GM23338 (cell line): ENCODE measurements at places on chromosomes 3 and 15. TPM values are rescaled to one million over a fixed set of nuclear protein-coding genes. Genes with fewer than 3 reads are reported as not detected.

DNA sequence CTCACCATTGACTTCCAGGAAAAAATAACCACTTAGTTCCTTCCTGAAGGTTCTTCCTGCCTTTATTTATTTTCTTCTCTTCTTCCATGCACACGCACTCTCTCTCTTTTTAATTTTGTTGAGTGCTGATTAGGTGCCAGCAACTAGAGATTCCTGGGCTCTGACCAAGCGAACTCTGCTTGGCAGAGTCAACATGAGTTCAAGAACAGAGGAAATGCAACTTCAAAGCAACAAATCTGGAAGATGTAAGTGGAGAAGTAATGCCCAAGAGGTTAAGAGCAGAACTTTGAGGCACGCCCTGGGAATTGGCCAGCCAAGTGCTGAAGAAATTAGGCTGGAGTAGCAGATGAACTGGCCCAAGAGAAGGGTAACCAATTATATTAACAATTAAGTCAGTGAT, 8.5 kb downstream of the ERC2 start:
- no peak overlapping the region for H3K4me3 ChIP-seq
- no peaks in the 10 kb centered on the region for H3K27me3 ChIP-seq
- peaks cover 29% of the 10 kb centered on the region for H3K4me1 ChIP-seq

Gene UROC1
- not detected in 2 replicates for total RNA-seq

DNA sequence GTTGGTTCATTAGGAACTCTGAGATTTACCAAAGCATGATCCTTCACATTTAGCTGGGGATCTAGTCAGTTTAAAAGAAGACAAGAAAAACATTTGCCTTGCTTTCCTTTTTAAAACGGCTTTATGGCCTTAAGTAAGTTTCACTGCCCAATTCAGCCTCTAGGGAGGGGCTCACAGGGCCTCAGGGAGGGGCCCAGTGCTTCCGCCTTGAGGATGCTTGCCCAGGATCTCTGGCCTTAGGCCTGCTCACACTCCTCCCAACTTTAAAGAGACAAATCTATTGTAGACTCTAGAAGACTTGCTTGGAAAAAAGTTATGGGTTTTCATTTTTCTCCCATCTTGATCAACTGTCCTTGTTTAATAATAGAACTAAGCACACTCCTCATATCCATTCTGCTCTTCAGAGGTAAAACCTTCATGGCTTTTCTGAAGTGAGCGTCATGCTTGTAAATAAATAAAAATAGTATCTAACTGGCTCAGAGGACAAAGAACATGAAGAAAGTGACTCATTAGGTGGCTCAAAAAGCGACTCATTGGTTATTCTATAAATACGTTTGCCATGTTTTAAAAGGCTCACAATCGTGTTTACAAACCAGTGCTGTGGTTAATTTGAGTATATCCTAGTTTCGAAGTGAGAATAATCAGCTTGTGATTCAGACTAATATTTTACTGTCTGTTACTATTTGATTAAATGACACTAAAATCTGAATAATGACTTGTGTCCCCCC, 13.7 kb downstream of the PDHB start:
- H3K27ac ChIP-seq, result peak overlapping the region; percentile 53; the same call in 1 of the 2 replicates
- H3K36me3 ChIP-seq, result 0 out of 2 replicates have a peak, but pooled peaks cover 10% of the 10 kb centered on the region
- H3K27me3 ChIP-seq, result no peaks in the 10 kb centered on the region
- no peak for DNase-seq

DNA sequence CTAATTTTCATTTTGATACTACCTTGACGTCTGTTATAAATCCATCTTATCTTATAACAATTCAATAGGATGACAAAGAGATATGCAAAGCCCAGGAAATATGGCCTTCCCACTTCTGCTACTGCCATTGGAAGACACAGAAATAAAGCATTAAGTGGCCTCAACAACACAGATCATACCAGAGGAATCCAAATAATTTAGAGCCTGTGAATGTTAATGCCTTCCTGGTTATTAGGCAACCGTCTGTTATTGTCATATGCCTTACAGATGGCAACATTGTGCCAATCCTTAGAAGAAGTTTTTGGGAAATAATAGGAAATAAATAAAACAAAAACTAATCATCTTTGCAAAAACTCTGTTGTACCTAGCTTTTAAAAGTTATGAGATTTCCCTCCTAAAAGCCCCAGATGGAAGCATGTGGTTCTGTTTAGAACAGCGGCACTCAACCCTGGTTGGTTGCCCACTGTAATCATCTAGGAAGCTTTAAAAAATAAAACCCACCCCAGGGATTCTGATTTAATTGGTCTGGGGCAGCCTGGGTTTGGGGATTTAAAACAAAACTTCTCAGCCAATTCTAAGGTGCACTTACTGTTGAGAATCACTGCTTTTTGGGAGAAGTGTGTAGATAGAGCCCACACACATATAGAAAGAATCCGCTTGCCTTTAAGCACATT, 704.8 kb upstream of the CFAP20DC start:
- peaks cover 11% of the 10 kb centered on the region for H3K27me3 ChIP-seq
- no peak for DNase-seq
- H3K36me3 ChIP-seq, result no peaks in the 10 kb centered on the region
- H3K27ac ChIP-seq, result no peak overlapping the region
- no peak overlapping the region for H3K4me3 ChIP-seq

Gene STAC
- 17.1 and 22.9 TPM in 2 replicates for total RNA-seq

DNA sequence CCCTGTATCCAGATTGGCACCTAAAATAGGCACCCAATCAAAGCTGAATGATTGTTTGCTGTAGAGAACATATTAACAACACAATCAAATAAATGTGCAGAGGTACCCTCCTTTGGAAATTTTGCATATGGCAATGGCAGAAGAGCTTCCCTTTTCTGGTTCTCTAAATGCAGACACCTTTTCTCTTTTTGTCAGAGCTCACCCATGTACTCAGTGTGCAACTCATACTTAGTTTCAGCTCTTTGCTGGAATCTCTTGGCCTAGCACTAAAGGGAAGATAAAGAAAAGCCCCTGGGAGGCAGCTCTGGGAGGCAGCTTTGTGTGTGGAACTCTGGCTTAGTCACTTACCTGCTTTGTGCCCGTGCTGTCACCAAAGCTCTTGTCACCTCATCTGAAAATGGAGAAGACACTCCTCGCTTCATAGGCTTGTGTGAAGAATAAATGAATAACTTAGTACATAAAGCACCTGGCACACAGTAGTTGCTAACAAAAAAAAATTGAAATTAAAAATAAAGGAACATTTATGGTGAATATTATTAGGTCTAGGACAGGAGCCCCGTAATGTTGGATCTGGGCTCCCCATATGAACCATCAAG, 28.8 kb downstream of the ST6GAL1 start:
- no peak for DNase-seq
- H3K4me3 ChIP-seq, result no peak overlapping the region
- H3K27me3 ChIP-seq, result no peaks in the 10 kb centered on the region
- 0 out of 2 replicates have a peak, but pooled peaks cover 4% of the 10 kb centered on the region for H3K36me3 ChIP-seq
- H3K27ac ChIP-seq, result no peak overlapping the region

DNA sequence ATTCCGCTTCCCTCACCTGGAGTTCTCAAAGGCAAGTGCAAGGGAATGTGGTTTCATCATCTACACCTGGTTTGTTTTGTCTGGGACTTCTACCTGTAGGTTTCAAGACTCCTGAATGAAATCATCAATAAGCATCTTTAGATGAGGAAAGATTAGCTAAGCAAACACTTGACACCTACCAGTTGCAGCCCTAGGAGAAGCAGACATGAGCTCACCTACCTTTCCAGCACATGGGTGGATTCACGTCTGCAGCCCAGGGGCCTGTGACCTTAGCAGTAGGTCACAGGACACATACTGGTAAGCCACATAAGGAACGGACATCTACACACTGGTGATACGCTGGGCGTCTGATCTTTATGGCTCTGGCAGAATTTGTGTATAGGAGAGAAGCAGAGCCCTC, 26.7 kb downstream of the SLCO2A1 start:
- H3K27me3 ChIP-seq, result no peaks in the 10 kb centered on the region
- H3K4me3 ChIP-seq, result no peak overlapping the region
- no peaks in the 10 kb centered on the region for H3K4me1 ChIP-seq
- DNase-seq, result no peak
- no peak overlapping the region for H3K27ac ChIP-seq

GRCh38 chr3:60444898-60445437, 806.3 kb downstream of the FHIT start:
- H3K4me1 ChIP-seq, result no peaks in the 10 kb centered on the region
- H3K36me3 ChIP-seq, result no peaks in the 10 kb centered on the region
- no peak overlapping the region for H3K4me3 ChIP-seq
- no peak overlapping the region for H3K27ac ChIP-seq
- no peak for DNase-seq
- H3K27me3 ChIP-seq, result no peaks in the 10 kb centered on the region

DNA sequence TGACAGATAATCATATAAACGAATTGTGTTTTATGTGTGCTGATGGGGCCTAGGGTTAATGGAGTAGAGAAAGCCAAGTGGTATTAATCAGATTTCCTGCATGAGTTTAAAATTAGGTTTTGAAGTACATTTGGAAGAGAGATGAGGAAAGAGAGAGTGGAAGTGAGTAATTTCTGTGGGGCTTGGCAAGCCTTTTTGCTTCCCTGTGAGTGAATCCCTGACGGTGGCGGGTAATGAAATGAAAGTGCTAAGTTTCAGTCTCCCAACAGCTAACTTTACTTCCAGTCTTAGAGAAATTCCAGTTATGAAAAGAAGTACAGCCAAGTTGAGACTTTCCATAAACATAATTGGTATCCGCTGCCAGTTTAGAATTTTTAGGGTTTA, 139.4 kb downstream of the BBX start:
- no peaks in the 10 kb centered on the region for H3K27me3 ChIP-seq
- H3K36me3 ChIP-seq, result no peaks in the 10 kb centered on the region
- H3K4me3 ChIP-seq, result no peak overlapping the region
- DNase-seq, result no peak
- H3K4me1 ChIP-seq, result peaks cover 33% of the 10 kb centered on the region

DNA sequence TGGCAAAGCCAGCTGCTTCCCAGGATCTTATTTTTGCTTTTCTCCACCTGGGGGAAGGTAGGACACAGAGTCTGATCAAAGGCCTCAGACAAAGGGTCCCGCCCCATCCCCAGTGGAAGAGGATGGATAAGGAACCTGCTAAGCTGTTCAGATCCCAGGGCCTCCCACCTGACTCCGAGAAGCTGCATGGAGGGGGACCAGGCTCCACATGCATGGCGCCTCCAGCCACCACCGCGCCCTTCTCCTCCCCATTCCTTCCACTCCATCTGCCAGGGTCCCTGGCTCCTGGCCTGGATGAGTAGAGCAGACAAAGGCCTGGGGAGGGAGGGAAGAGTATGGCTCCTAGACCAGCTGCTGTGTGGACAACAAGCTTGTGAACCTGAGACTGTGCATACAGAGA, 20.0 kb upstream of the CRABP1 start:
- no peaks in the 10 kb centered on the region for H3K36me3 ChIP-seq
- H3K4me1 ChIP-seq, result peaks cover 36% of the 10 kb centered on the region
- DNase-seq, result no peak
- H3K4me3 ChIP-seq, result no peak overlapping the region

Gene DTX3L
- total RNA-seq, result 6.8 TPM in 2 replicates

Gene DIPK2A
- 38.5 and 44.8 TPM in 2 replicates for total RNA-seq

Gene TNFSF10
- not detected in 2 replicates for total RNA-seq

Gene SMCO1
- total RNA-seq, result not detected in 2 replicates

GRCh38 chr3:185647880-185648210, 61.8 kb downstream of the SENP2 start:
- H3K36me3 ChIP-seq, result peaks cover 28% of the 10 kb centered on the region
- H3K4me3 ChIP-seq, result no peak overlapping the region
- DNase-seq, result no peak
- peaks cover 12% of the 10 kb centered on the region; the same call in 1 of the 2 replicates for H3K4me1 ChIP-seq
- no peak overlapping the region for H3K27ac ChIP-seq

Gene CP
- 2.8 and 3.3 TPM in 2 replicates for total RNA-seq

Gene LRRC3B
- 11.3 and 13.2 TPM in 2 replicates for total RNA-seq

DNA sequence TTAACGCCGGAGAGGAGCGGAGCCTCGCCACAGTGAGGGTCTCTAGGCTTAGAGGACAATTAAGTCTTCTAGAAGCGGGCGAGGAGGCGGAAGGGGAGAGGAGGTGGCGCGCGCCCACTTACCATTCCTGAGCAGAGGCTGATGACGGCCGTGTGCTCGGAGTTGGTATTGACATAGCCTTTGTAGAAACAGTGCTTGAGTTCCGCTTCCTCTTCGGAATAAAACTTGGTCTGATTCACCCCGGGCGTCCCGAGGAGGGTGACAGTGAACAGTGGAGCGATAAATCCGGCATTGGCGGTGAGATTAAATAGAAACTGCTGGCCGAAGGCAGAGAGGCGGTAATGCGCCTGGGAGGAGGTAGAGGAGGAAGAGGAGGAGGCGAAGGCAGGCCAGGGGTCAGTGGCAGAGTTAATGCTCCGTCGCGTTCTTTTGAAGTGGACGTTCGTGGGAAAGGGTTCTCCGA, 1.3 kb downstream of the ADAMTS9 start:
- no peaks in the 10 kb centered on the region for H3K36me3 ChIP-seq
- H3K27me3 ChIP-seq, result peaks cover 93% of the 10 kb centered on the region
- peaks cover 55% of the 10 kb centered on the region for H3K4me1 ChIP-seq
- peak overlapping the region; percentile 80 for H3K4me3 ChIP-seq
- no peak overlapping the region for H3K27ac ChIP-seq
- peak; percentile 66 for DNase-seq

DNA sequence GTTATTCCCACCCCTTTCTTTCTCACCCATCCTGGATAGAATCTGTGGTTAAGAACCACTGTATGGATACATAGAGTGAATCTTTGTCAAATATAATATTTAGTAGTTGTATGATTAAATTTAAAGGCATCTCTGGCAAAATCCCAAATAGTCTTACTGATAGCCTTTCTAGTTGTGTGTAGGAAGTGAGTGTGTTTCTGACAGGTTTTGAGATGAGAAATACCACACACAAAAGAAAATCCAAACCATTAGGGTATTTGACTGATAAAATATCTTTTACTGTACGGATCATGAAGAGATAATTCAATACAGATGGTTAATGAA, 44.7 kb upstream of the PLCL2 start:
- peaks cover 28% of the 10 kb centered on the region for H3K4me1 ChIP-seq
- no peak overlapping the region for H3K27ac ChIP-seq
- H3K4me3 ChIP-seq, result no peak overlapping the region

- H3K4me1 ChIP-seq, result no peaks in the 10 kb centered on the region
- H3K27me3 ChIP-seq, result no peaks in the 10 kb centered on the region
- H3K36me3 ChIP-seq, result 0 out of 2 replicates have a peak, but pooled peaks cover 4% of the 10 kb centered on the region
- no peak for DNase-seq
- no peak overlapping the region for H3K27ac ChIP-seq
Measured at GRCh38 chr15:95363646-95364045, 966.9 kb upstream of the NR2F2 start.

DNA sequence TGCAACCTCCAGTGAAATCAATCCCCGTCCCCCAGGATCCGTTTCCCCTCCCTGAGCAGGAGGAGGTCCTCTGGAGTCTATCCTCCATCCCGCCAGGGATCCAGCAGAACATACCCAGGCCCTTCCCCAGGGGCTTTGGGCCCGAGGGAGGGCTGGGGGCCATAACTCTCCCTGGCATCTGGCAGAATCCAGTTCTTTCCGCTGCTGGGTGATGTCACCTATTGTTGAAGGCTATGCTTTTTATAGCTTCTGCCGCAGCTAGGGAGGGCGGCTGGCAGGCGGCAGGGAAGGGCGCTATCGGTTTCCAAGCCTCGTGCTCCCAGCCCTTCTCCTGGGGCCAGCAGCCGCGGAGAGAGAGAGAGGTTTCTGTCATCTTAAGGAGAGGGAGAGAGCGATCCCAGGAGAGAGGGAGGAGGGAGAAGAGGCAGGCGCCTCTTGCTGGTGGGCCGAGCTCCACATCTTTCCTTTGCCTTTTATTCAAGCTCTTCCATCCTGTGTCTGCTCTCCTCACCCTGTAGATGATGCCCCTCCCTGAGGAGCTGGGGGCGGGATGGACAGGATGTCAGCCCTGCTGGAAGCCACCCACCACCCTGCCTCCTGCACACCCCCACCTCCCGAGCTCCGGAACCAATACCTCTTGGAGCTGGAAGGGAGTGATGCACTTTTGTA, 120.1 kb downstream of the ANP32A start:
- peak overlapping the region; percentile 33; the same call in 1 of the 2 replicates for H3K4me3 ChIP-seq
- no peak overlapping the region; the same call in 1 of the 2 replicates for H3K27ac ChIP-seq
- no peaks in the 10 kb centered on the region for H3K36me3 ChIP-seq
- DNase-seq, result peak; percentile 59
- H3K4me1 ChIP-seq, result peaks cover 3% of the 10 kb centered on the region; the same call in 1 of the 2 replicates
- H3K27me3 ChIP-seq, result no peaks in the 10 kb centered on the region
